Substantia nigra (tissue), 51 donors: ENCODE measurements at places on chromosomes 12 and 14.

- DNase-seq, result no peak
These were observed 225.7 kb downstream of the NUAK1 start for GRCh38 chr12:105912882-105913678.

DNA sequence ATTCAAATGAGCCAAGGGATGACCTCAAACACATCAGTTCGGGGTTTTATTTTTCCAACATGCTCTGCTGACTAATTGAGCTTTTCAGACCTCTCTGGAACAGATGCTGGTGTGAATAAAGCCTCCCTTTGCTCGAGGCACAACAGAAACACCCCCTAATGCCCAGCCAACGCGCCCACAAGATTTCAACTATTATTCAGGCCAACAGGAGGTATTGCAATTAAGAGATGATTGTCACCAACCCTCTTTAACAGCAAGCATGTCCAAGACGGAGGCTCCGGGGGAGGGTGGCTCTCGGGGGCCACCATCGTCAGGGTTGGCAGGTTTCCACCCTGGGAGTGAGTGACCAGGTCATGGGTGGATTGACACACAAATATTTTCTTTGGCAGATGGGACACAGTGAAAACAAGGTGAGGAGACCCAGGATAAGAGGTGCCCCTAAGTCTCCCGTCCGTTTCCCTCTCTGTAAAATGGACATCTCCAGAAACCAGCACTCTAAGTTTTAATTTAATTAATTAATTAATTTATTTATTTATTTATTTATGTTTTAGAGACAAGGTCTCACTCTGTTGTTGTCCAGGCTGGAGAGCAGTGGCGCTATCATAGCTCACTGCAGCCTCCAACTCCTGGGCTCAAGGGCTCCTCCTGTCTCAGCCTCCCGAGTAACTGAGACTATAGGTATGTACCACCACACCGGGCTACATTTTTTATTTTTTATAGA, 56.1 kb downstream of the MAP1LC3B2 start:
- DNase-seq, result no peak

- no peak for DNase-seq
These were observed 1.7 kb downstream of the PLEK2 start for GRCh38 chr14:67410313-67410712.

- DNase-seq, result no peak
These were observed 1.1 kb downstream of the BRI3BP start for GRCh38 chr12:124994437-124994975.

DNA sequence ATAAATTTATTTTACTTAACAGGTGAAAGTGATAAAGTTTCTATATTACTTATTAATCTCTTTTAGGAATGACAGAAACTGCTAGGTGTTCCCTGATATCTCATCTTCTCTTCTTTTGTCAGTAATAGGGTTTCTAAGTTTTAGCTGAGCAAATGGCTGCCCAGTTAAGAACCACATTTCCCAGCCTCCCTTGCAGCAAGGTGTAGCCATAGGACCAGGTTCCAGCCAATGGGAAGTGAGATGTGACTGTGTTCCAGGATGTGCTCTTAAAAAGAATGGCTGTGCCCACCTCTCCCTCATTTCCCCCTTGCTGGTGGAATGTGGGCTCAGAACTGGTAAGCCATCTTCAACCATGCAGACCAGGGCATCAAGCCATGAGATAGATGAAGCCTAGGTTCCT, 165.6 kb downstream of the HELB start:
- DNase-seq, result no peak

GRCh38 chr14:22552827-22553076, 36.3 kb downstream of the DAD1 start:
- DNase-seq, result no peak

DNA sequence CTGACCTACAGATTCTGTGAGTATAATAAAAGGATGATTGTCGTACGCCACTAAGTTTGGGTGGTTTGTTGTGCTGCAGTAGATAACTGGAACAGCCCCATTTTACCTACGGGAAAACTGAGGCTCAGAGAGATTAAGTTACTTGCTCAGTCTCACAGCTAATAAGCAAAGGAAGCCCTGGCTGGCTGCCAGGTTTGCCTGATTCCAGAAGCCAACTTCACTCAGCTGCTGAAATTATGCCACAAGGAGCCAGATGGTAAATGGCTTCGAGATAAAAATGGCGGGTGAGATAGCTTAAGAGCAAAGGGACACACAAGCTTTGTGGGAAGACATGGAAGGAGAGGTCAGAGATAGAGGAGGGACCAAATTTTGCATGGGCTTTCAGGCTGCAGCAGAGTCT, 191.5 kb upstream of the NOS1 start:
- no peak for DNase-seq

GRCh38 chr14:52106840-52107239, 38.0 kb upstream of the NID2 start:
- DNase-seq, result no peak

- DNase-seq, result no peak
These were observed 63.7 kb downstream of the BCL11B start for GRCh38 chr14:99208318-99208717.

- DNase-seq, result no peak
These were observed 21.7 kb downstream of the PPFIBP1 start for GRCh38 chr12:27545665-27546064.

GRCh38 chr14:67837011-67837624, 17.5 kb downstream of the RAD51B start:
- no peak for DNase-seq

DNA sequence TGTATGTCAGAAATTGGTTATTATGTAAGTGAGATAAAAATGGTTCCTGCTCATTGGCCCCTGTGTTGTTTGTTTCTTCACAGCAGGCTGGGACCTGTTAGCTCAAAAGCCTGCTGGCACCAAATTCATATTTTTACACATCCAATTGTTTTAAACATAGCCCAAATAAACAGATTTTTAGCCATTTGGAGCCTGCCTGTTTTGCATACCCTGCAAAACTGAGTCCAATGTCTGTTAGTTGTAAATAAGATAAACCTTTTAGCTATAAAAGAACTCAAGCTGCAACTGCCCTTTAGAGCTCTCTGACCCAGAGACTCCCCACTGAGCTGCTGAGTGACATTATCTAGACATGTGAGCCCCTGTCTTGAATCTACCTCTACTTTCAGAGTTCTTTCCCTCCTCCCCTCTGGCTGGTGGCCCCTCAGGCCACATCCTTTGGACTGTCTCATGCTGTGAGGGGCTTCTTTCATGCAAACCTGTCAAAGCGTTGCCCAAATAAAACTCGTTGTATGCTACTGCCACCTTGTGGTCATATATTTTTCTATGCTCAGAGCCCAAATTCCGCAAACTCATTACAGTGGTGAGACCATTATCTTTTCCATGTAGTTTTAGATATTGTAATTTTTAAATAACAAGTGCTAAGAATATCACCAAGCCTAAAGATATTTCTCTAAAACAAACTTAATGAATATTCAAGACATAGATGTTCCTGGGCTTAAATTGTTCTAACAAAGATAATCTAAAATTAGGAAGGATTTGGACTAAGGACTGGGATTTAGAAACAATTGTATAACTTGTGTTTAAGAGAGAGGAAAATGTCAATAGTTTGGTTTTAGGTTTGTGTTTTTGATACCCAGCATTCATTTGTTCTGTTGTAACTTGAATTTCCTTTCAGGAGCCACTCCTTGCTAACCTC, 337.9 kb downstream of the AACS start:
- no peak for DNase-seq

DNA sequence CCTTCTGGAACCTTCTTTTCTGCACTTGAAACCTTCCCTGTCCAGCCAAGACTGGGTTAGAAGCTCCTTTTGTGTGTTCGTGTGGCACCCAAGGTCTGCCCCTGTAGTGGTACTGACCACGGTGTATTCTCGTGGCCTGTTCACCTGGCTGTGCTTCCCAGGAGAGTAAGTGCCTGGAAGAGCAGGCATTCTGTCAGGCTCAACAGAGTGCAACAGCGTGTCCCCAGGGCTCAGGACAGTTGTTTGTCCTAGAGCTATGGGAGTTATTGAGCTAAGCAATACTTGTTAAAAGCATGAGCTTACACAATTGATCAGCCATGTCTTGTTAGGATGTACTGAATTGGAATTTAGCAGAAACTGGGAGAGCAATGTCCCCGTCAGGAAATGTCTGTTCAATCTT, 12.9 kb upstream of the SLC38A2 start:
- DNase-seq, result no peak

GRCh38 chr12:98022961-98023360, 492.4 kb upstream of the TMPO start:
- DNase-seq, result no peak

DNA sequence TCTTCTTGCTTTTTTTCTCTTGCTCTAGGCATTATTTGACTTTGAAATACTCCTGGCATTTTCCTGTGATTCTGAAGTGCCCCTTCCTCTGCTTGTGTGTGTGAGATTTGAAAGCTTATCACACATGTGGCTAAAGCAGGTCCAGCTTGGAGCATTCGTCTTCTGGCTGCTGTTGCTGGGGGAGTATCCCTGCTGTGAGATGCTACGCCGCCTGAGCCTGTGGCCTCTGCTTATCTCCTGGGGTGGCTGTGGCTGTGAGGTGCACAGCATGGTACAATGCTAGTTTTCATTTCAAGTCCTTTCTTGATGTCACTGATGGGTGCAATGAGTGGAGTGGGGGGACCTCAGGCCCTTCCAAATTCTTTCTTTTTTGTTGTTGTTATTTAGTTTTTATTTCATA, 371.8 kb downstream of the ZFP36L1 start:
- DNase-seq, result no peak

- DNase-seq, result no peak
These were observed 23.0 kb upstream of the TTC7B start for GRCh38 chr14:90839024-90839888.

DNA sequence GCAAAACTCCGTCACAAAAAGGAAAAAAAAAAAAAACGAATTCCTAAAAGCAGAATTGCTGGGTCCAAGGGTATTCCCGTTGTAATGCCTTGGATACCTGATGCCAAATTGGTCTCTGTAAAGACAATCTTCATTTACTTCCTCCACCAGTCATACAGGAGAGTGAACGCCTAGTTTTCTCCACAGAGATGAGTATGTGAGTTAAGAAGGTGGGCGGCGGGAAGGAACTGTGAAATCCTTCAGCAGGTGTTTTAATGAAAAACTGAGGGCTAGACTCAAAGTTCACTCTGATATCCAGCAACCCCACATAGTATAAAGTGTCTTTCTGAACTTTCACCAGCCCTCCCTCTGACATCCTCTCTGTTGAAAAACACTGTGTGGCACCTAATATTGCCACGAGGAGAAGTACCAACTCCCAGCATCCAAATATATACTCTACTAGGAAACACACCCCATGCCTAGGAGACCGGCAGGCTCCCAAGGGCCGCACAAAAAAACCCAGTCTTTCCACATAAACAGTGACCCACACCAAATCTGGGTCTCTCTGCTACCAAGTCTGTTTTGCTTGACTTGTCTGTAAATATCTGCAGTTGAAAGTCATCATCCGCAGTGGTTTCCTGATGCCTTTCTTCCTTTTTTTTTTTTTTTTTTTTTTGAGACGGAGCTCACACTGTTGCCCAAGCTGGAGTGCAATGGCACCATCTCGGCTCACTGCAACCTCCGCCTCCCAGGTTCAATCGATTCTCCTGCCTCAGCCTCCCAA, 30.3 kb upstream of the FOXN3 start:
- no peak for DNase-seq

DNA sequence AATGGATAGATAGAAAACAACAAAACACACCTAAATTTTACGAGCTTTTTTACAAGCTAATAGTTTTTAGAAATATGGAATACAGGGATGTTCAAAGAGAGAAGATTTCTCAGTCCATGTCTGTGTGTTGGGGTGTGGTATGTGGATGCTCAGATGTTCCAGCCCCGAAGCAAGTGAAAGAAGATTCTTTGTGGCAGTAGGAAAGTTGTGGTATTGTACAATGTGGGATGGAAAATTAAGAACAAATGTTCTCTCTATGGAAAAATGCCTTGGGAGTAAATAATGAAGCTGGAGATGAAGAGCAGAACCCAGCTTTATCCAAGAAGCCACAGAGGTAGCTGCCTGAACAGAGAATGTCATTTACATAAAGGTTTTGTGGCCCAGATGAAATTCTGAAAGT, 150.3 kb upstream of the PRKD1 start:
- DNase-seq, result no peak

DNA sequence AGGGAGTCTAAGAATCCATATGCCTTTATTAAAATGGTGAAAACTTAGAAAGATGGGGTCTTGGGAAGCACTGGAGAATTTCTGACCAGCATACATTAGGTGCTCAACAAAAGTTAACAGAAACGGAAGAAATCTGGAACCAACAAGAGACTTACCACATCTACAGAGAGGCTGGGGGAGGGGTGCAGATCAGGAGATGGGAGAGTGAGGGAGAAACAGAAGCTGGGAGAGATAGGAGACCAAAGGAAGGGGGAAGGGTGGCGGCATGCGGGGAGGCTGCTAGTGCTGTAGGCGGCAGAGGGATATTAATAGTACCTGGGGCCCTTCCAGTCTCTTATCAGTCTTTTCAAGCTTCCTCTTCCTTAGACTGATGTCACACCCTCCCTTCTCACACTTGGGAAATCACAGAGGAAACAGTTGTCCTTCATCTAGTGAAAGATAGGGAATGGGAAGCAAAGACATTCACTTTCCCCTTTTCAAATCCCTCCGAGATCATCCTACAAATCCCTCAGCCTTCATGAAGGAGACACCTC, 18.1 kb downstream of the ZBTB39 start:
- DNase-seq, result no peak

DNA sequence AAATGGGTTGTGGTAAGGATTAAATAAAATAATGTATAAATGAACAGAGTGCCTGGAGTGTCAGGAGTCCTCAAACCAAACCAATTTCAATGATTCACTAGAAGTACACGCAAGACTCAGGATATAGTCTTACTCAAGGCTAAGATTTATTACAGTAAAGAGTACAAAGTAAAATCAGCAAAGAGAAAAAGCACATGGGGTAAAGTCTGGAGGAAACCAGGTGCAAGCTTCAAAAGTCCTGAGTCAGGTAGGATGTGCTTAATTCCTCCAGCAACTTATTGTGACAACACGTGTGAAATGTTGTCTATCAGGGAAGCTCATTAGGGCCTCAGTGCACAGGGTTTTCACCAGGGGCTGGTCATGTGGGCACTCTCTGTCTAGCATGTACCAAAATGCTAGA, 105.8 kb upstream of the NAP1L1 start:
- DNase-seq, result no peak

GRCh38 chr12:111149299-111149698, 219.6 kb downstream of the PHETA1 start:
- no peak for DNase-seq

DNA sequence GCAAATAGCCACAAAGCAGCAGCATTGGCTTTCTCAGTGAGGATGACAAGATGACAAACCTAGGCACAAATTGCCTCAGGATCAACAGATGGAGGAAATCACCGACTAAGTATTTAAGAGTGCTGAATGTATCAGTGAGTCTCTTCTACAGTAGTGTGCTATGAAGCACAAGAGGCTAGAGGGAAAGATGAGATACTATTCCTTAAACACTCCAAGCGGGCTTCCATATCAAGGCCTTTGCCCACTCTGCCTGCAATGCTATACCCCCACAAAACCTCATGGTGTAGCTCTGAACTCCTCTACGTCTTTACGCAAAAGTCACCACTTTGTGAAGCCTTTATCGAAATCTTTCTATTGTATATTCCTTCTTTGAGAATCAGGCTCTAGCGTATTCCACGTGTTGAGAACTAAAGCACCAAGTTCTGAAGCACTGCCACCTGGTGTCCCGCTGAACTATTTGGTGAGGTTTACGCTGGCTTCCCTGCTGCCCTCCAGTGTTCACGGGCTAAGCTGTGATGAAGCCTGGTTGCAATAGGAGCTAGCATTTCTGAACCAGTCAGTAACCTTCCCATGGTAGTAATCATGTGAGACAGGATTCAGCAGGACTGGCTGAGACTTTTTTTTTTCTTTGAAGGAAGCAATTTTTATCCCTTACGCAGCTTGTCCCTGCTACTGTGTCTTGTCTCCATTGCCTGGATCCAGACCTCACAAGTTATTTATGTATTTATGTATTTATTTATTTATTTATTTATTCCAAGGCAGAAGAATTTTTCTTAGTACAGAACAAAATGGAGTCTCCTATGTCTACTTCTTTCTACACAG, 426.5 kb upstream of the OR4E1 start:
- no peak for DNase-seq
